ENCODE measurements at places on chromosomes 4 and X.
A peak's percentile ranks its signal among the peaks of the same experiment; 100 is the strongest.

- DNase-seq = no peak
These were observed 74.5 kb downstream of the DIPK2B start for GRCh38 chrX:45126158-45126557.

DNA sequence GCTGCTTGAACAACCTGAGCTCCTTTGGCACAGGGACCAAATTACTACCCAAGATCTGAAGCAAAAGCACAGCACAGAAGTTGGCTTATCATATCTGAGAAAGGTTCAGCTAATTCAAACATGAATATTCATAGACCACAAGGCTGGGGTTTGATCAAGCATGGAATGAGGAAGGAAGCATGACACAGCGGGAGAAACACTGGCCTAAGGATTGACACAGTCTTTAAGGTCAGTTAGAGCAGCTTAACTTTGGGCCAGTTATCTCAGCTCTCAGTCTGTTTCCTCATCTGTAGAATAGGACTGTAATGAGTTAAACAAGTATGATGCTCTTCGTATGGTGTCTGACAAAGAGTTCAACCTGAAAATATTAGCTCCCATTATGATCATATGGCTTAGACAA is 88.5 kb upstream of the CBR4 start:
- no peak for DNase-seq

DNA sequence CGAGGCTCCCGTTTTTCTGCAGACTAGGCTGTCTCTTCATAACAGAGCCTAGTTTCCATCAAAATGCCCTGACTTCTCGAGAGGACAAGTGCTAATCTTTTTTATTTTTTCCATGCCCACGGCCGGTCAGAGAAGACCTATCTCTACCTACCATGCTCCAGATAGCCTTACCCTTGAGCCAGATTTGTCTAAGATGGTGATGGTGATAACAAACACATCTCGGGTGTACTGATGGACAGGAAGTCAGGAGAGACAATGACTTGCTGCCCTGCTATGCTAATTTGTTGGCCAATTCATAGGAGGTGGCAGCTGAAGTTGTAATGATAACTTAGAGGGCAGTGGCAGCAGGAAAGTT is 42.2 kb upstream of the NKRF start:
- DNase-seq = no peak

- no peak for DNase-seq
These were observed 126.2 kb downstream of the SORBS2 start for GRCh38 chr4:185685804-185686203.

- DNase-seq = no peak
These were observed 25.4 kb downstream of the MBNL3 start for GRCh38 chrX:132463411-132463810.

GRCh38 chrX:20347481-20347880 is 80.8 kb upstream of the RPS6KA3 start:
- DNase-seq = no peak

DNA sequence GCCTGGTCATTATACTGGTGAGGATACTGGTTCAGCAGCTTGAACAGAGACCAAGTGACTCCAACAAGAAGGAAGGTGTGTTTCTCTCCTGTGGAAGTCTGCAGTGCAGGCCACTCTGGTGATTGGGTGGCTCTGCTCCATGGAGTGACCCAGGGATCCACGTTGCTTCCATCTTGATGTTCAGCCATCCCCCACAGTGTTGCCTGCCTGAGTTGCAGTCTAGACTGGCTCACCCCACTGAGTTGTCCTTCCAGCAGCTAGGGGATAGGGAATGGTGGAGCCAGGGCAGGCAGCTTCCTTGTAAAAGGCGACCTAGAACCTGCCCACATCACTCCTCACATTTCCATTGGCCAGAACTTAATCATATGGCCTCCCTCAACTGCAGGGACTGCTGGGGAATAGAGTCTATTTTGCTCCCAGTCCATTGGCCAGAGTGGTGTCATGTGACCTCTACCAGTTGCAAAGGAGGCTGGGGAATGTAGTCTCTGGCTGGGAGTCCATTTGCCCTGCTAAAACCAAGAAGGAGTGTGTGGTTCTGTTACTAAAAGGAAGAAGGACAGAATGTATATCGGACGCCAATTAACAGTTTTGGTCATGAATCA is 8.0 kb downstream of the MAN2B2 start:
- no peak for DNase-seq

- DNase-seq = no peak
These were observed 4.5 kb upstream of the ZNF330 start for GRCh38 chr4:141216002-141216761.

GRCh38 chr4:42732776-42733175 is 75.9 kb upstream of the ATP8A1 start:
- DNase-seq = no peak

DNA sequence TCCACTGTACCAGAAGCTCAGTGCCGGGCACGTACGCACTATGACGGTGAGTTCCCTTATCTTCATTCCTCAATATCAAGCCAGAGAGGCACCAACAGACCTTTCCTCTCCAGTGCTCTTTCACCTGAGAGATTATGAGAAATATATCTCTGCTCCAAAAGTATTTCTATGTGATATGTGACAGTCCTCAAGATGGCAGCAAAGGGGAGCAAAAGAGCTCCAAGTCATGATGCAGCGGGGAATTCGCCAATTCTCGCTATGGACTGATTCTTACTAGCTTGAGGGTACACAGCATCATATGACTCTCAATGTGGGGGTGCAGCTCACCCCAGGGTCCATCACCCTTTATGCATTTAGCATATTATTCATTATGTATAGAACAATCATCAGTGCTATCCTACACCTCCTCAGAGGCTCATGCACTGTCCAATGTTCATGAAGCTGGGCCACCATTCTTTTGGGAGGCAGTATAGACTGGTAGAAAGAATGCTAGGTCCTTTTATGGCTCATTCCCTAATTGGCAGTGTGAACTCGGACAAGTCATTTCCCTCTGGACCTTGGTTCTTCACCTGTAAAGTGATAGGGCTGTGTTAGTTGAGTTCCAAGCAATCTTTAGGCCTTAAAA is 12.8 kb upstream of the IQSEC2 start:
- DNase-seq = no peak

GRCh38 chr4:126850286-126850685 is 782.5 kb upstream of the INTU start:
- no peak for DNase-seq

DNA sequence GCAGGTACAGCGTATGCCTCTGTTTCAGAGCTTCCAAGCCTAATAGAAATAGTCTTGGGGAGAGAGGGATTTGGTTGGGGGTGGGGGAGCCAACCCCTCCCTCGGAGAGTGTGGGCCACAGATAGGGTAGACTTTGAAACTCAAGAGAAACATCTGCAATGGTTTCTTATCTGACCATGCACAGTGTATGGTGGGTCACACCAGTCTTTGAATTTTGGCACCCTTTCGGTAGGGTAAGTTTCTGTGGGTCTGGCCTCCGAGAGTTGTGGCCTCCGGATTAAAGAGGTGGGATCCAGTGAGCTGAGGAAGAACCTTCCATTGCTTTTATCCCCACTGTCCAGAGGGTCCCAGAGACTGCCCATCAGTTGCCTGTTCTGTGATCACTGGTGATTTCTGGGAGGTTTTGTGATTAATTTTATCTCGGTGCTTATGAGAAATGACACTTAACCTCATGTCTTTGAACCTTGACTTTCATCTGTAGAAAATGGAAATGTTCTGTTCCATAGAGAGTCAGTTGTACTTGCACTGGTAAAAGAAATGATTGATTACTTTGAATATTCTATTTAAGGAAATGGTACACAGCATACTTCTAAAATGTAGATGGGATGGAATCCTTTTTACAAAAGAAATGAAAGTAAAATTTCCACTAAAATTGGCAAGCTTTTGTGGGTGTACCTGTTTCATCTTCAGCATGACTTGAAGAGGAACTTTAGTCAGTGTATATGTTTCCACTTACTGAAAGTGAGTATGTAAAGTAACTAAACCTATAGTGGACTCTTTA is 62.7 kb downstream of the TMEM131L start:
- no peak for DNase-seq

- no peak for DNase-seq
These were observed 561.3 kb upstream of the LCORL start for GRCh38 chr4:18582841-18583240.

GRCh38 chr4:95693594-95693993 is 144.8 kb upstream of the UNC5C start:
- DNase-seq = no peak

GRCh38 chr4:18440527-18441202 is 419.1 kb upstream of the LCORL start:
- no peak for DNase-seq

GRCh38 chrX:65750674-65751469 is 83.4 kb downstream of the MSN start:
- DNase-seq = peak; percentile 52

- peak; percentile 86 for DNase-seq
These were observed 309 bp upstream of the CTBP1 start for GRCh38 chr4:1249148-1249730.

- DNase-seq = no peak
These were observed 33.2 kb downstream of the HTT start for GRCh38 chr4:3107691-3108121.

GRCh38 chr4:31175242-31175910 is 455.2 kb downstream of the PCDH7 start:
- no peak for DNase-seq

- DNase-seq = no peak
These were observed 8.5 kb downstream of the MXD4 start for GRCh38 chr4:2253160-2254084.

DNA sequence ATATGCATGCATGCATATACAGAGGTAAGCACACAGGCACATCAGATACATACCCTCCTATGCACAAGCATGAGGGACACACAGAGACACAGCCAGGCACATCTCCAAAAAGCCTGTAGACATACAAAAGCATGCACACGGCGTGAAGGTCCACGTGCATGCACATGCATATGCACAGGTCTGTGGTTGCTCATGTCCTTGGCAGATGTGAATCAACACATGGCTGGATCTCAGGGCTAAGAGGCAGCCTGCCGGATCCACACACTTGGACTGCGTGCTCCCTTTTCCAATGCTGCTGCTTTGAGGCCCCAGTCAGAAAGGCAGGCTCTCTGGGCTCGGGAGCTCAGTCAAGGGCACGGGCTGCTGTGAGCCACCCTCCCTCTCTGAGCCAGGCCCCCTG is 3.6 kb downstream of the STARD8 start:
- no peak for DNase-seq

DNA sequence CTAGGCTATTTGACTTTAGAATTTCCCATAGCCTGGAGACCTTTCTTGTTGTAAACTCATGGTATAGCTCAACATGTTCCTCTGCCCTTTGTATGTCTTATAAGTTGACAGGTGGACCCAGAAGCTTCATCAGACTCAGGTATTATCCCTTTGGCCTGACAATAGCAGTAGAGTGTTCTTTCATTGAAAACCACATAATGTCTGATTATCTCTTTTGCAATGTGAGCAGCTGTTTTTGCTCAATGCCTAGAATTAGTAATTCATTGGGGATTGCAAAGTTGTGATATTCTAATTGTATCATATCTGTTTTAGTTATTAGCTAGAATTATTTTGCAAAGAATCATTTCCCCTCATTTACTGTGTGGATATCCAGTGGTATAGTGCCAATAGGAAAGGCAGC is 27.5 kb downstream of the TBC1D19 start:
- DNase-seq = no peak

DNA sequence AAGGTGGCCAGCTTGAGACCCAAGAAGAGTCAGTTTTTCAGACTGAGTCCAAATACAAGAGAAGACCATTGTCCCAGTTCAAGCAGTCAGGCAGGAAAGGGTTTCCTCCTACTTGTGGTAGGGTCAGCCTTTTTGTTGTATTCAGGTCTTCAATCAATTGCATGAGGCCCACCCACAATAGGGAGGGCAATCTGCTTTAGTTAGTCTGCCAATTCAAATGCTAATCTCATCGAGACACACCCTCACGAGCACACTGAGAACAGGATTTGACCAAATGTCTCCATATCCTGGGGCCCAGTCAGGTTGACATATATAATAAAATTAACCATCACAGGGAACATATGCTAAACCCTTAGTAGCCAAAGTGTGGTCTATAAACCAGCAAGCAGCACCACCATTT is 75.3 kb upstream of the FRMPD3 start:
- DNase-seq = no peak

- DNase-seq = no peak
These were observed 62.9 kb upstream of the SMAD1 start for GRCh38 chr4:145418739-145419138.

DNA sequence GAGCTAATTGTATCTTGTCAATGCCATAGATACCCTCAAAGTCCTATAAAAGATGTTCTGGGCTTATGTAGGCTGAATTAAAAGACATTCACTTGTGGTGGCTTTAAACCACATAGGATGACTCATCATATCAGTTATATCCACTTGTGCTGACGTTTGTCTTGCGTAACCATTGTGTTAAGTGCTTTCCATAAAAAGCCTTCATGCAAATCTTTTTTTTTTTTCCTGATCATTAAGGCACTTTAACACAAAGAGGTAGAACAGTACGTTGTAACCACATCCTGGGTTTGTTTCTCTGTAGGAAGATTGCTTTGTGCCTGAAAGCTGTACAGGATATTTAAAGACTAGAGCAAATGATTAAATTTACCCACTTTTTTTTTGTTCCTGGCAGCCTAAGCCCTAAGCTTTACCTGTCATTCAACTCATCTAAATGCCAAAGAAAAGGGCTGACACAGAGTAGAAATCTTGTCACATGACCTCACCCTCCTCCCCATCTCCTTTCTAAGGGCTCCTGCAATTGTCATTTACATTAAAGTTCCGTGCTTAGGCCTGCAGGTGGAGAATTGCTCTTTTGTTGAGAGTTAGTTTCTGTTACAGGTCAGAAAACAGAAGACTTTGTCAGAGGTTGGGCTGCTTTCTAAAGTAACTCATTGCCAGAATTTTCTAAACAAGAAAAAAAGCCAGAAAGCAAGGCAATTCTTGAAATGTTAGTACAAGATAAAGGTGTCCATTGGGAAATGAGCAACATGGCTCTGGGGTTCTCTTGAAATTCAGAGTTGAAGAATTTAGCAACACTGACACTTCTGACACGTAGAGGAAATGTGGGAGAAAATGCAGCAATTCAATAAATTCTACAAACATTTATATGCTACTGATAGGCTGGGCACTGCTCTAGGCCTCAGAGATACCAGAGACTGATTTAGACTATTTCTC is 555.6 kb downstream of the PPARGC1A start:
- DNase-seq = peak; percentile 48

- DNase-seq = no peak
These were observed 19.1 kb upstream of the SLC25A4 start for GRCh38 chr4:185124006-185124405.

DNA sequence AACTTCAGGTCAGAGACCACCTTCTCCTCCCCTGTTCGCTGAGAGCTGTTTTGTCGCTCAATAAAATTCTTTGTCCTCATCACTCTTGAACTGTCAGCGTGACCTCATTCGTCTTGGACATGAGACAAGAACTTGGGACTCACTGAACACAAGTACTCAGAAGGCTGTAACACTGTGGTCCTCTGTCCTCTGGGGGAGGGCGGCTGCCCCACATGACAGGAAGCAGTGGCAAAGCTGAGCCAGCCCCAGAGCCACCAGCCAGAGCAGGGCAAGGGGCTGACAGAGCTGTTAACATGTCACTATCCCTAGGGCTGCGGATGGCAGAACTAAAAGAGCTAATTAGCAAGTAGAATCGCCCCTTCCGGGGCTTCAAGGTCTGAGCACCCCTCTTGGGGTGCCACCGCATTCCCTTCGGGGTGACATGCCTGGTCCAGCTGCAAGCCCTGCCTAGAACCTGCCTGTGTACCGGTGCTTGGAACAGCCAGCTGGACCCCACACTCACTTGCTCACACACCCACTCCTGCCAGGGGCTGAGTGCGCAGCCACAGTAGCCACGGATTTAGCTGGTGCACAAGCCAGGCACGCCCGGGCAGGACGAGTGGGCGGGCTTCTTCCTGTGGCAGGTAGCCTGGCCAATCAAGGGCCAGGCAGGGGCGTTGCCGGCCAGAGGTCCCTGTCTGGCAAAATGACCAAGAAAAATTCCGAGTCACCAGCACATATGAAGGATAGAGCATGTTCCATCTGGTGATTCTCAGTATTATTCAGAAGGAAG is 648.6 kb upstream of the AGA start:
- no peak for DNase-seq
